Liver (tissue), 10 donors: ENCODE measurements at places on chromosomes 4 and X.
A peak's percentile ranks its signal among the peaks of the same experiment; 100 is the strongest.

DNA sequence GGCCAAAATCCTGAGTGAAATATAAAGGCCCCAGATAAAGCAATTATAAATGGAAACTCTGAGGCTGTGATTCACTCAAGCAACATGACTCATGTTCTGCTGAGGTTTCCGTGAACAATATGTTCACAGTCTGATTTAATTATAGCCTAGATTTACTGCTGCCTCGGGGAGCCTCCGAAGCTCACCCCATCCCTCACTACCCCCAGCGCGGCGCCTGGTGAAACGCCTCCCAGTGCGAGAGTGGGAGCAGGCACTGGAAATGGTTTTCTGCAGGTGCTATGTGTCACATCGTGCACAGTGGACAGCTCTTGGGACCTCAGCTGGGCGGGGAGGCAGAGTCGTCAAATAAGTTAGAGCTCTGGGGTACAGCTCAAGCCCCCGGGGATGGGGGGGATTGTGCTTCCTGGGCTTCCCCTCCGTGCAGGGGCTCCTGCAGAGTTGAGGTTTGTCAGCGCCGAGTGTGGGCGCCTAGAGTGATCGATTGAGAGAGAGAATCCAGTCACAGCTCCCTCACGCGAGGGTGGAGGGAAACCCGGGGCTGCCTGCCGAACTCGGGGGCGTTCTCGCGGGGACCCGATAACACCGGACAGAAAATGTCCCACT, 110.6 kb downstream of the PHKA2 start:
- DNase-seq, result no peak

GRCh38 chrX:18691431-18691830, 16.0 kb upstream of the PPEF1 start:
- no peak for DNase-seq

- no peak for DNase-seq
Measured at GRCh38 chr4:102492531-102493241, 8.5 kb upstream of the NFKB1 start.

DNA sequence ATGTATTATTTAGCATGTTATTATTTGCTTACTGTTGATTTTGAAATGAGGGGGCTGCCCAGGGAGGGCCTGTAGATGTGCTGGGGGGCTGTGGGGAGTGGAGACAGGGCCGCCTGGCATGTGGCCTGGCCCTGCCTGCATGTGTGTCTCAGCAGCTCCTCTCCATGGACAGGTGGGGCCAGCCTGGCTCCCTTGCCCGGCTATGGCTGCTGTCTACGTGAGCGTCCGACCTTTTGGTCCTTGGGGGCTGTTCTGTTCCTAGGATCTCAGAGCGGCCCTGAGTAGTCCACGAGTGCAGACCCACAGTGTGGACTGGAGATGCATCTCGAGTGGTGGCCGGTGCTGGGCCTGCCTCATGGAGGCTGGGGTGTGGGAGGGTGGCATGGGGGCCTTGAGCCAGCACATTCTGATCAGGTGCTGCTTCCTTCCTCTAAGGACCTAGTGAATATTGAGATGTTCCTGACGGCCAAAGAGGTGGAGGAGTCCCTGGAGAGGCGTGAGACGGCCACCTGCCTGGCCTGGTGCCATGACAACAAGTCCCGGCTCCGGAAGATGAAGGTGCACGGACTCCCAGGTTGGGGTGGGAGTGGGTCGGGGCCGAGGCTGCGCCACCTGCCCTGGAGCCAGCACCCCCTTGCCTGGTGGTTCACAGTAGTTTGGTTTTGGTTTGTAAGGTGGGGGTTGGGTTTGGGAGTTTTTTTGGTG, 24.9 kb upstream of the UVSSA start:
- DNase-seq, result no peak

- no peak for DNase-seq
Measured at GRCh38 chr4:38805530-38806145, 1.0 kb upstream of the TLR1 start.

DNA sequence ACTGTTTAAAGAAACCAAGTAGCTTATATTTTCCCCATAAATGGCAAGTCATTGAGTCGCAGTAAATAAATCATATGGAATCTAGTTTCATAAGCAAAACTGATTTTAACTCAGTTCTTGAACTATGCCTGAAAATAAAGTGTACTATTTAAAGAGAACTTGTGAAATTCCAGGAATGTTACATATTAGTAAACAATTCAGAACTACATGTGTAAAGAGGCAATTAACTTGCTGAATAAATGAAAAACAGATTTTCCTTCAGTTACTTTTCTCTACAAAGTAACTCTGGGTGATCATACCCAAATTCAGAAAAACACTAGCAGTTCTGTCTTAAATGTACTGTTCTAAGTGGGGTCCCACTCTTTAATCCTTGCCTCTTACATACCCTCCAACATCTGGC, 236.1 kb upstream of the EDNRA start:
- no peak for DNase-seq

- no peak for DNase-seq
Measured at GRCh38 chr4:186134257-186134656, 29.8 kb downstream of the FAM149A start.

DNA sequence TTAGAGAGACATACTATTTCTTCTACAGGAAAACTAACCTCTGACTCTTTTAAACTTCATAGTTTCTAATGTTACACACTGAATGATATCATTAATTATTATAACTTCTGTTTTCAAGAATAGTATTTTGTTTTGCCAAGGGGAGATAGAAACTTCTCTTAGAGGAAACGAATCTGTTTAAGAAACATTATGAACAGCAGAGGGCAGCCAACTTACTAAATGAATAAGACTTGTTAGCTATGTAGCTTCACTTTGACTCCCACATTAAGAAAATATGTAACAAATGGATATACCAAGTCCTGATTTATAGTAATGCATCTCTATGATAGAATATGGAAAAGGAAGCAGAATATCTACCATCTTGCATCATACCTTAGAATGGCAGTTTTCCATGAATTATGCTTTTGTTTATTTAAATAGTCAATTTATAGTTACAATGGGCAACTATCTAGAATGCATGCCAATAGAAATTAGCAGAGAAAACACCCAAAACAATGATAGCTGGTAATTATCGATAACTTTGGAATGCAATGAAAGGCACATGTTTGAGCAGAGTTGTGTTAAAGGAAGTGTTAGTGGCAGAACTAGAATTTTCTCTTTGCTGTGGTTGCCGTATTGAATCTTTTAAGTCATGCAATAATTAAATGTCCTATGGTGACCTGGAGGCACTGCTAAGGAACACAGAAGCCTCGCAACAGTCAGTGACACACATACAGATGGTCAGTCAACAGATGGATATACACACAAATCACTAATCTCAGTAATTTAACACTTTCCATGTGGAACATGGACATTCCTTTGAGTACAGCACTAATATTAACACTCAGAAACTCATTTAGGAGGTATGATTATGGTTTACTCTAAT, 105.7 kb upstream of the PDLIM3 start:
- no peak for DNase-seq

GRCh38 chr4:117596917-117597480, 437.3 kb upstream of the NDST3 start:
- DNase-seq, result no peak

- DNase-seq, result peak; percentile 74
Measured at GRCh38 chr4:167021545-167022155, 212.6 kb downstream of the SPOCK3 start.

DNA sequence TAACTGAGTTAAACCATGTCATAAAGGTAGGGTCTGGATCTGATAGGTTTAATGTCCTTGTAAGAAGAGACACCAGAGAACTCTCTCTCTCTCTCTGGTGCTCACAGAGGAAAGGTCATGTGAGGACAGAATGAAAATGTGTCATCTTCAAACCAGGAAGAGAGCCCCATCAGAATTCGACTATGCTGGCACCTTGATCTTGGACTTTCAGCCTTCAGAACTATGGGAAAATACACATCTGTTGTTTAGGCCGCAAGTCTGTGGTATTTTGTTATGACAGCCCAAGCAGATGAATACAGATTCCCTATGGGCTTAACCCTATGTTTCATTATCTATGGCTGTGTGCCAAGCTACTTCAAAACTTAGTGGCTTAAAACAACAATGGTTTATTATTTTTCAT, 105.5 kb upstream of the DDIT4L start:
- DNase-seq, result no peak

DNA sequence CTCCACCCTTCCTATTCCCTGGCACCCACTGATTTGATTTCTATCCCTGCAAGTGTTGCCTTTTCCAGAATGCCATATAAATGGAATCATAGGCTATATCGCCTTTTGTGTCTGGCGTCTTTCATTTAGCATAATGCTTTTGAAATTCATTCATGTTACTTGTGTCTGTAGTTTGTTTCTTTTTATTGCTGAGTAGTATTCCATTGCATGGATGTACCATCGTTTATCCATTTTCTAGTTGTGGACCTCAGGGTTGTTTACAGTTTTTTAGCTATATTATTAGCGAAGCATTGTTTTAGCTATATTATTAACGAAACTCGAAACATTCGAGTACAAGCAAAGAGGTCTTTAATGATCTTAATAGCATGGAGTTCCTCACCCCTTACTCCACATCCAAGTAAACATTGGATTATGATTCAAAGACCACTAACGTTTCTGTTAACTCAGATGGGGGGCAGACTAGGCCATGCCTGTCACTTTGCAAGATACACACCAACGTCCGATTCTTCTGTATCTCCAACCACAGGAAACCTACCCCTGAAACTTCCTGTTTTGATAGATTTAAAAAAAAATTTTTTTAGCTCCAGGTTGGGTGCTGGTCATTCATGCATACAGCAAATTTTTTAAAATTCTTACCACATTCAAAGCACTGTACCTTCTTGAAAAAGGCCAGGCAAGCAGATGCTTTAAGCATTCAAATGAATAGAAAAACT, 1.1 kb downstream of the DCK start:
- no peak for DNase-seq

DNA sequence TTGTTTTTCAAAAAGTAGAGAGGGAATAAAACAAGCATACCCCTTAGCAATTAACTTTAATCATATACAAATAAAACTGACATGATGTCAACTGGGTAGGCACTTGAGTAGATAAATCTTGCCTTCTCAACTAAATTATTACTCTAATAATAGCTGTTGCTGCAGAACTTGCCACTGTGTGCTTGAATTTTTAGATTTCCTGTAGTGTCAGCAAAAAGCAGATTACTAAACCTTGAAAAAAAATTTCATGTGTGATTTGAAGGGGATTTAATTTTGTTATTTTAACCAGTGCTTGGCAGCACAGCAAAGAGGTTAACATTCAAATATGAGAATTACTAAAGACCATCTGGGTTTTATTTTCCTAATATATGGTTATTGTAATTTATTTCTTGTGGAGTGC, 438.3 kb upstream of the SPANXN1 start:
- DNase-seq, result no peak

- DNase-seq, result no peak
Measured at GRCh38 chr4:177339477-177340374, 30.1 kb downstream of the NEIL3 start.

DNA sequence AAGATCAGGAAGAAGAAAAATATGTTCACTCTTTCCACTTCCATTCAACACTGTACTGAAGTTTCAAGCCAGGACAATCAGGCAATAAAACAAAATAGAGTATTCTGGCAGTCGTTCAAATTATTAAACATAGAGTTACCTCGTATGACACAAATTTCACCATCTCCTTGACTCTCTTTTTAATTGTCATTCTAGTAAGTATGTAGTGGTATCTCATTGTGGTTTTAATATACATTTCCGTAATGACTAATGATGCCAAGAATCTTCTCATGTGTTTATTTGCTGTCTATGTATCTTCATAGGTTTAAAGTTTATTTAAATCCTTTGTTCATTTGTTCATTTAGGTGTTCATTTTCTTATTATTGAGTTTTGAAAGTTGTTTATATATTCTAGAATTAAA, 352.2 kb downstream of the IDS start:
- no peak for DNase-seq

DNA sequence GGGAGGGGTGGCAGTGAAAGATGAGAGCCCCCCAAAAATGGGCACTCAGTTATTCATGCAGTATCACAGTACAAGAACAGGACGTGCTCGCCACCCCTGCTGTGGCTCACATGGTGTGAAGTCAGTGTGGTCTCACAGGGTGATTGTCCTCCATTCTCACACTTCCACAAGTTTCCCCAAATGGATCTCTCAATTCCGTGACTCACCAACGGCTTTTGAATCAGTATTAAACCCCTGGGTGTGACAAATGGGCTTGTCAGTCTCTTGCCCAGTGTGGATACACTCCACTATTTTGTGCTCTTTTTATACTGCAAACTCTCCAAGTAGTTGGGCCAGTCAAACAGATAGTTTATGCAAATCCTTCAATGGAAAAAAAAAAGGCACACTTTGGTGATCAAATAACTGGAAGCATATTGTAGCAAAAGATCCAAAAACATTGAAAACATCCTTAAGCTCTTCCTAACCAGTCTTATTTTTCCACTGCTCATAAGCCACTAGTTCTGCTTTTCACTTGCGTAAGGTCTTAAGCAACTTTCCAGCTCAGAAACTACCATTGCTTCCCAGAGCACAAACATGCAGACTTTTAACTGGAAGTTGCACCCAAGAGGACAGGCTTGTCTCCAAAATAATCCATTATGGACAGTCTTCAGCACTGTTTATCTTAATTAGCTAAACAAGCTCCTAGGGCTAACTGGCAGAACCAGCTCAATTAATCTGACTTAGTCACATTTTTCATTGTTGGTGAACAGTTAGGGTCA, 365.7 kb downstream of the PPP3CA start:
- no peak for DNase-seq

- no peak for DNase-seq
Measured at GRCh38 chr4:152334931-152335330, 201.0 kb downstream of the FBXW7 start.

GRCh38 chr4:48490012-48490679, at the start of gene ZAR1:
TSS of gene ZAR1 (plus strand) at chr4:48490252. CDS start at chr4:48490292, 40 bp downstream.
- DNase-seq, result peak; percentile 37

DNA sequence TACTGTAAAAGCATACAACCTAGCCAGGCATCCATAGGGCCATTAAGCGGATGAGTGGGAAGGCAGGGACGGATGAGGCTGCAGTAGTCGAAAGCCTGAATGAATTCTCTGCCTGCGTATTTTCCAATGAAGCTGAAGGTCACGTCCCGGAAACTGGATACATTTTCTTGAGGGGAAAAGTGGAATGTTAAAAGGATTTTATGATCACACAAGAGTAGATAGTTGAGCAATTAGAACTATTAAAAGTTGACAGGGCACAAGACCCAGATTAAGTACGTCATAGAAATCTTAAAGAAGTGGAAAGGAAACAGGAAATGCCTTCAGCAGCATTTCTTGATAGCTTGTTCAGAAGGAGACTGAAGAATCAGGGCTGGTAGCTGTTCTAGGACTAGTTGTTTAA, 98.3 kb upstream of the CXXC4 start:
- DNase-seq, result no peak

DNA sequence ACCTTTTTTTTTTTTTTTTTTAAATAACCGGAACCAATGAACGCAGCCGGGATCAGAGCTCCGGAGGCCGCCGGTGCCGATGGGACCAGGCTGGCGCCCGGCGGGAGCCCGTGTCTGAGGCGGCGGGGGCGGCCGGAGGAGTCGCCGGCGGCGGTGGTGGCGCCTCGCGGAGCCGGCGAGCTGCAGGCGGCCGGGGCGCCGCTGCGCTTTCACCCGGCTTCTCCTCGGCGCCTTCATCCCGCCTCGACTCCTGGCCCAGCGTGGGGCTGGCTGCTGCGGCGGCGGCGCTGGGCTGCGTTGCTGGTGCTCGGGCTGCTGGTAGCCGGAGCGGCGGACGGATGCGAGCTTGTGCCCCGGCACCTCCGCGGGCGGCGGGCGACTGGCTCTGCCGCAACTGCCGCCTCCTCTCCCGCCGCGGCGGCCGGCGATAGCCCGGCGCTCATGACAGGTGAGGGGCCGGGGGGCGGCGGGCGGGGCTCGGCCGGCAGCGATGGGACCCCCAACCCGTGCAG, 337 bp downstream of the STIM2 start:
- peak; percentile 56 for DNase-seq

- DNase-seq, result no peak
Measured at GRCh38 chr4:48651914-48652313, 128.2 kb downstream of the FRYL start.
